Activated CD4-positive, CD25-positive, alpha-beta regulatory T cell treated with anti-CD3 and anti-CD28 coated beads, Interleukin-2, amount 50 U/mL, for 16 hours (primary cell): ENCODE measurements at places on chromosomes 3 and 15.

DNA sequence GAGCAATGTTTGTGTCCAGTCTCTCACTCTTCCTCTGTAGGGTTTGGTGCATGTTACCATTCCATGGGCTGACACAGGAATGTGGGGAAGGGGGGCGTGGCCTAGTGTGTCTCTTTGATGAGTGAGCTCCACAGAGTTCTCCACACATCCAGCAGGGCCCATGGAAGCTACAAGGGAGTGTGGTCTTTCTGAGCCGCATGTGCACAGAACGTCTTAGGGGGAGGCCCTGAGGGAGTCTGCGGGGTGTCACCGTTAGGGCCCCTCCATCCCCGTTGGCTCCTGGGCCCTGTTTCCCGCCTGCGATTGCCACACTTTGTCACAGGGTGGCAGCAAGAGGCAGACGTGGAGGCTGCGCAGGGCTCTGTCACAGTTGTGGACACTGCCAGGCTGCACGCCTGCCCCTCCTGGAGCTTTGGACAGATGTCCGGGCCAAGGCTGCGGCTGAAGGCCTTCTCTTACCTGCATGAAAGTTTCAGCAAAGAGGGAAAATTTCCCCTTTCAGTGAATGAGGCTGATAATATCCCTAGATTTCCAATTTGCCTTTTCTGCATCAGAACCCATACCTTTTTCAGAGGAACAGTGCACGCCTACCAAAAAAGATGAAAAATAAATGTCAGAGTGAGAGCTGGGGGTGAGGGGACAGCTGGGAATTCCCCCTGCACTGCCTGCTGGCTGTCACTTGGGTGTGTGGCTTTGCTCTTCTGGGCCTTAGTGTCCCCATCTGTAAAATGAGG is 24.3 kb downstream of the CACNA2D3 start:
- DNase-seq: no peak

GRCh38 chr15:28946803-28947202 is 61.0 kb downstream of the APBA2 start:
- no peak for DNase-seq

DNA sequence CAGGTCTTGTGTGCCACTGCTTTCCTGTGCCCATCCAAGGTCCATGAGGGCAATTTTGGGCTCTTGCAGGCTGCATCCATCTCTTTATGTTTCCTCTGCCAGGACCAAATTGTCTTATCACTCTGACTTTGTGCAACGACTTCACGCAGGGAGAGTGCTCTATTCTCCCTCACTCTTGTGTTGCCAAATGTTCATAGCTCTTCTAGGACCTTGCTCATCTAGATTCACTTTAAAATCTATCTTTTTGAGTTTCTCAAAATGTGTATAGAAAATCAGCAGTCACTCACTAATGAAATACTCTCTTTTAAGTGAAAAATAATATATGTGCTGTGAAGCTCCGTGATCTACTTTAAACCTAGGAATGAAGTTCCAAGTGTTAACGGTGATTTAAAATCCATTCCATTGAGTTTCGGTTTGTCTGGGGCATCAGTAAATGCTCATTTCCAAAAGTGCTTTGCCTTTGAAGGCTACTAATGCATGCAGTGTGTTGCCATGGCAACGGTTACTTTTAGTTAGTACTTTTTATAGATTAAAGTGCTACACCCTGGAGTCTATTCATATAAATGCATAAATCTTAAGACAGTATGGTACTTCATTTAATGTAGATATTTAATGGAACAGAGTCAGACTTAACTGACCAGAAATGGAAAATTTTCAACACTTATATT is 46.6 kb upstream of the GOLGA8J start:
- DNase-seq: no peak

- DNase-seq: no peak
Observed at GRCh38 chr3:14943042-14943441, 4.3 kb upstream of the NR2C2 start.

GRCh38 chr3:177135841-177136492 is 61.3 kb downstream of the TBL1XR1 start:
- DNase-seq: no peak

DNA sequence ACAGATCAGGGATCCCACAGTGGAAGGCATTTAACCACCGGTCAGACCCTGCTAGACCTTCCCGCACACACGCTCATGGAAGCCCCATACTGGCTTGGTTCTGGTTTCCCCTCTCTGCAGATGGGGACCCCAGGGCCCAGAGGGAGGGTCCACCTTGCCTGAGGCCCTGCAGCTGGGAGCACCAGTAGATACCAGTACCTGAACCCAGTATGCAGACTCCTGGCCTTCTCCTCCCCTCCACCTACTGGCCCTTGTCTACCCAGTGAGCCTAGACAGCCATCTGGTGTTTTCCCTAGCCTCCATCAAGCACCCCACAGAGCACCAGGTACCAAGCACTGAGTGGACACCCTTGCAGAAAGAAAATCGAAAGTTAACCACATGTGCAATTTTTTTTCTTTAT is 65.1 kb downstream of the MEGF11 start:
- DNase-seq: no peak

DNA sequence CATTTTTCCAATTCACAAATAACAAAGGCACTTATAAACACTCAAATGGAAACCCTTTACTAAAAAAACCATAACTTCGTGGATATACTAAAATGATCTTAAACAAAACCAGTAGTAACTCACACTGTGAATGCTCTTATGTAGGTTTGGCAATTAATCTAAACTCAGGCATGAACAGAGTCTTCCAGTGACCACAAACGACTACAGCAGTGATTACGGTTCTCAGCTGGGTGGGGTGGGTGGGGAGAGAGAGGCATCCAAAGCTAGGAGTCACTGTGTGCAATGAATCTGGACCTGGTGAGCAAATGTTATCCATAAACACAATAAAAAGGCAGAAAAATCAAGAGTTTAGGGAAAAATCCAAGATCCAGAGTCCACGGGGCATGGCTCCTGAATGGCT is 21.3 kb downstream of the SLC12A8 start:
- DNase-seq: no peak

GRCh38 chr3:12317914-12318313 is 29.0 kb downstream of the PPARG start:
- no peak for DNase-seq

DNA sequence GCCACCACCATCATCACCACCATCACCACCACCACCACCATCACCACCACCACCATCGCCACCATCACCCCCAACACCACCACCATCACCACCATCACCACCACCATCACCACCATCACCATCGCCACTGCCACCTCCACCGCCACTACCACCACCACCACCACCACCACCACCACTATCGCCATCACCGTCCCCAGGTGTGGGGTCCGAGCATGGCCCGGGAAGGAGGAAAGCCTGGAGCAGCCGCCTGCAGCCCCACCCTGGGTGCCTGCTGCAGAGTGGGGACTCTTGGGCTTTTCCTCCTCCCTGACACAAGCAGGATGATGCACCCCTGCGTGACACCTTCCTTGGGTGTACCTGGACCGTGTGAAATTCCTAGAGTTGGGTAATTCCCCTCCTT is 43.9 kb downstream of the MUC4 start:
- DNase-seq: no peak

- no peak for DNase-seq
Observed at GRCh38 chr3:173939331-173939730, 541.8 kb downstream of the NLGN1 start.

- DNase-seq: no peak
Observed at GRCh38 chr3:42014921-42015533, 53.1 kb upstream of the ULK4 start.

- no peak for DNase-seq
Observed at GRCh38 chr3:55526332-55527030, 39.4 kb upstream of the WNT5A start.

DNA sequence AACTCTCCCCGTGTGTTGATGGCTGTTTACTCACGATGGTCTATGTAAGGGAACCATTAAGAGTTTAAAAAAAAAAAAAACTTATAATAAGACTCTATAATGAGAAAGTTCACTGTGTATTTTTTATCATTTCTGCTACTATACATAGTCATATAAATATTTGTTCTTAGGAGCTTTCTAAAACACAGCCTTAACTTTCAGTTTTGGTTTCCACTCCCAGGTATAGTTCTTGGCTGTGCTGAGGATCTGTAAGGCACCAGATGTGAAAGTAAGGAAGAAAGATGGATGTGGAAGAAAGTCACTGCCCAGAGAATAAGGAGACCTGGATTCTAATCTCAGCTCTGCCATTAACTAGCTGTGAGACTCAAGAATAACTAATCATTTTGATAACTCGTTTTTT is 101.9 kb upstream of the THBS1 start:
- DNase-seq: no peak

GRCh38 chr3:22569570-22569969 is 633.6 kb upstream of the UBE2E2 start:
- no peak for DNase-seq

GRCh38 chr3:133854264-133855001 is 41.2 kb downstream of the RAB6B start:
- DNase-seq: no peak

GRCh38 chr3:150985711-150986110 is 13.2 kb upstream of the CLRN1 start:
- no peak for DNase-seq

GRCh38 chr3:186149319-186149960 is 40.6 kb upstream of the ETV5 start:
- no peak for DNase-seq

GRCh38 chr3:129344540-129345220 is 66.0 kb downstream of the HMCES start:
- no peak for DNase-seq

DNA sequence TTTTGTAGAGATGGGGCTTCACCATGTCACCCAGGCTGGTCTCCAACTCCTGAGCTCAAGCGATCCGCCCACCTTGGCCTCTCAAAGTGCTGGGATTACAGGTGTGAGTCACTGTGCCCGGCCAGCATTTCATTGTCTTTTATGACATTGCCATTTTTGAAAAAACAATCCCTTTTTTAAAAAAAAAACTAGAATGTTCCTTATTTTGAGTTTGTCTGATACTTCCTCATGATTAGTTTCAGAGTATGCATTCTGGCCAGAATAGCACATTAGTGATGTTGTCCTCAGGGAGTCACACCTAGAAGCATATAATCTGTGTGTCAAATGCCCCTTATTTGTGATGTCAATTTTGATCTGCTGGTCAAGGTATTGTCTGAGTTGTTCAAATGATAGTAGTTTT is 21.2 kb upstream of the NMD3 start:
- no peak for DNase-seq

GRCh38 chr3:116445990-116446389 is 703 bp upstream of the LSAMP start:
- DNase-seq: no peak

DNA sequence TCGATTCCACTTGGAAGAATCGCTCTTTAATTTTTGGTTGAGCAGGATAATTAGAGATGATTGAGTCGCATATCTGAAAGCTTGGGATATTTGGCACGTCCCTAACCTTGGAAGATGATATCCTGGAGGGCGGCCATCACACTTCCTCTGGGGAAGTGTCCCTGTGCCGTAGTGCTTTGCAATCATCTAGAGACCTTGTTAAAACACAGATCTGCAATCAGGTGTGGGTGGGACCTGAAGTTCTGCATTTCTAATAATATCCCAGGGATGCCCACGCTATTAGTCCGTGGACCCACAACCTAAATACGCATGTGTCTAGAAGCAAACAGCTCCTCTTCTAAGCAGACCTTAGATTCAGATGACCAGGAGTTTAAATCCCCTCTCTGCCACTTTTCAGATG is 20.5 kb downstream of the MYO1E start:
- DNase-seq: no peak

GRCh38 chr3:53718462-53718861 is 127.8 kb downstream of the CHDH start:
- DNase-seq: no peak

DNA sequence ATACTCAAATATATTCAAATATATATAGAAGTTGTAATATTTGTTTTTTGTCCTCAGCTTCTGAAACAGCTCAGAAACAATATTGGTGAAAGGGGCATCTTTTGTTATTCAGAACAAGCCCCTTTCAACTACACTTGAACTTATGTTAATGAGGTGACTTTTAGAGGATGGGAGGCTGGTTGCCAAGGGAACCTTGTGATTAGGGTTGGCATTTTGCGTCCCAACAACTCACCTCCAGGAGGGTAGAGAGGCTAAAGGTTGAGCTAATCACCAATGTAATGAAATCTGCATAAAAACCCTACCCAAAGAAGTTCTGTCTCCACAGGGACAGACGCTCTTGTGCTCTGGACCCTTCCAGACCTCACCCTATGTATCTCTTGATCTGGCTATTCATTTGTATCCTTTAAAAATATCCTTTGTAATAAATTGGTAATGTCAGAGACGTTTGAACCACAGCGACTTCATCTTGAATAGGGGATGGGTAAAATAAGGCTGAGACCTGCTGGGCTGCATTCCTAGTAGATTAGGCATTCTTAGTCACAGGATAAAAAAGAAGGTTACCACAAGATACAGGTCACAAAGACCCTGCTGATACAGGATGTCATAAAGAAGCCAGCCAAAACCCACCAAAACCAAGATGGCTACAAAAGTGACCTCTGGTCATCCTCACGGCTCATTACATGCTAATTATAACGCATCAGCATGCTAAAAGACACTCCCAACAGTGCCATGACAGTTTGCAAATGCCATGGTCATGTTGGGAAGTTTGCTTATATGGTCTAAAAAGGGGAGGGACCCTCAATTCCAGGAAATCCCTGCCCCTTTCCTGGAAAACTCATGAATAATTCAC is 111.1 kb downstream of the FMN1 start:
- no peak for DNase-seq

GRCh38 chr15:61319892-61320291 is 90.8 kb upstream of the RORA start:
- no peak for DNase-seq

GRCh38 chr15:84889313-84889990 is 5.0 kb downstream of the SLC28A1 start:
- no peak for DNase-seq

DNA sequence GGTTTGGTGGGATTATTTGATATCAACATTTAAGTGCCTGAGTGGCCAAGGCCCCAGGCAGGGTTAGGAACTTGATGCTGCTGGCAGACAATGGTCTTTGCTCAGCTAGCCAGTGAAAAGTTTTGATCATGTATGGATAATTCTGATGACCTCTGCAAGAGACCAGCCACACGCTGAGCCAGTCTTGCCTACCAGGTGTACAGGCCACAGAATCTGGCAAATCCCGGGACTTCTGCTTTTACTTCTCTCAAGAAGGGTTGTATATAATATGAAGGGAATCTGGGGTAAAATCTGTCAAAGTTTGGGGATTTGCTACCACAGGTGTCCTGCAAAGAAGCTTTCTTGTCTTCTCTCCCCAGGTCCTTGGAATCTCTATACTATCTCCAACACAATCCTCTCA is 331.4 kb upstream of the GOLIM4 start:
- no peak for DNase-seq

GRCh38 chr3:23805210-23805632 is 534 bp upstream of the UBE2E1 start:
- DNase-seq: no peak

- DNase-seq: no peak
Observed at GRCh38 chr15:98547275-98547674, 101.1 kb upstream of the IGF1R start.

- DNase-seq: no peak
Observed at GRCh38 chr3:33914731-33915379, 116.4 kb downstream of the PDCD6IP start.

- DNase-seq: no peak
Observed at GRCh38 chr3:16455001-16455400, 58.5 kb downstream of the RFTN1 start.
